ENCODE measurements at places on chromosomes 6 and 20. TPM values are rescaled to one million over a fixed set of nuclear protein-coding genes. Genes with fewer than 3 reads are reported as not detected.

DNA sequence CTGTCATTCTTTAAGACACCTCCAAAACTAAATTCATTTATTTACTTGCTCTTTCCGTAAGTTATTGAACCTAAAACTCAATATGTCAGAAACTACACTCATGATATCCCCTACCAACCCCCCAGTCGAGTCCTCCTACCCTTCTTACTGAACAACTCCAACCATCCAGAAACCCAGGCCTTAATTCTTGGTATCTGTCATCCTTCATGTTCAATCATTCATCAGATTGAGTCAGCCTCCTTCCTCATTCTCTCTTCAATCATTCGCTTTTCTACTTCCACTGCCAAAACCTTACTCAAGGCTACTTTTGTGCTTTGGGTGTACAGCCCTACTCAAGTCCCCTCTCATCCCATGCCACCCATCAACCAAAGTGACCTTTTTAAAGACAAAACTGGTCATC, 95.7 kb downstream of the SMLR1 start:
- no peak for DNase-seq

PPP1R11 gene
- total RNA-seq, result 21.7 TPM

GRCh38 chr6:150482883-150483409, 114.1 kb downstream of the IYD start:
- no peak for DNase-seq

GRCh38 chr6:134422426-134423231, 104.7 kb upstream of the SGK1 start:
- DNase-seq, result no peak

Data from left lobe of liver (tissue), 2 donors.